ENCODE measurements at places on chromosomes 7 and 10.

DNA sequence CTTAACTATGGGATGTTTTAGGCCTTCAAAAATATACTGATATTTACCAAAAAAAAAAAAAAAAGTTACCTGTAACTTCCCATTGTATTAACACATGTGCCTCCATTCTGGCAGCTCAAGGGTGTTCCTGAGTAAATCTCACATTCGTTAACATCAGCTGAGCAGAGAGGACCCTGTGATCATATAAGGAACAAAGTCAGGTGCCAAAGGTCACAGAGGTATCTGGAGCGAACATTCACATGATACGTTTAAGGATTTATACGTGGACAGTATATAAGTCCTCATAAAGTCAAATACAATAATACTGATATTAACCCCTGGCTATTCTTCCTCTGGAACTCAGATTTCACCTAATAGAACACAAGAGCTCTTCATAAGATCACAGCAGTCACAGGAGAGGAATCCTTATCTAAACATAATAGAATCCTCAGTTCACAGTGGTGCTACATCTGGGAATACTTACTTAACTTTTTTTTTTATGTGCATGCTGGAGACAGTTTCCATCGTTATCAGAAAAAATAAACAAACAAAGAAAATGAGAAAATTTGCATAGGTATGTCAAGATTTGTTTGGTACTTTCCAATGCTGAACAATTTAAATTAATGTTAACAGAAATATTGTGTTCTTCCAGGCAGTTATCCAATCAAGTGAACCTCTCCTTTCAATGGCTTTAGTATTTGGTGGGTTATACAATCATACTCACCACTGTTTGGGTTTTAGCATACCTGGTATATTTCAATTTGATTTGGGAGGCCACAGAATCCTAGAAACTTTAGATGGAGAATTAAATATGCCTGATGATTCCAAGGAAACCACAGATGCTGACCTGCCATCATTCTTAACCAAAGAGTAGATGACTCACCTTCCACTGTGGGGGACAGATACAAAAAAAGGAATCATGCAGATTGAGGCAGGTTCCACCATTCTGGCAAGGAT, 6.6 kb downstream of the CUBN start:
- DNase-seq = no peak

DNA sequence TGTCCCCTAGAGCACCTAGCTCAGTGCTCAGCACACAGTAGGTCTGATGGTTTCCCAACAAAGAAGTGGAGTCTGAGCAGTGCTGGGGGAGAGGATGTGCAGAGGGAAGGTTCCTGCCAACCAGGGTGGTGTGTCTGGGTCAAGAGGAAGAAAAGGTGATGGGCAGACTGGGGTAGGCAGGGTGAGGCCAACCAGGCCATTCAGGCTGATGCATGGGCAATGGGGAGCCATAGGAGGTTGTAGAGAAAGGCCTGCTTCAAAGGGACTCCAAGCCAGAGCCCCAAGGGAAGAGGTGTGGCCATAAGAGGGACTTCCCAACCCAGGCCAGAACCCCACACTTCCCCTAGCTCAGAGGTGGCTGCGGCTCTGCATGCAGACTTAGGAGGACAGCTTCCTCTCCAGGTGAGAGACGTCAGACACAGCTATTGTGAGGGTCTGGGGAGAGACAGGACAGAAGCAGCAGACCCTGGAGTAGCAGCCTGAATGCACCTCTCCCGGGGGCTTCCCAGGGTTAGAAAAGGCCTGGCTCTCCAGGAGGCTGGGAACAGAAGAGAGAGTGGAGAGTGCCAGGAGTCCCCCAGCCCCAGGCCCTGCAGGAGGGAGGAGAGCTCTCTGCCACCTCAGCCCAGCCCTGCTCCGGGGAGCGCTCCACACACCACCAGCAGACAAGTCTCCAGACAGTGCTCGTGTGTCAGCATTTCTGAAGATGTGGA, 87.4 kb upstream of the ZMIZ1 start:
- no peak for DNase-seq

DNA sequence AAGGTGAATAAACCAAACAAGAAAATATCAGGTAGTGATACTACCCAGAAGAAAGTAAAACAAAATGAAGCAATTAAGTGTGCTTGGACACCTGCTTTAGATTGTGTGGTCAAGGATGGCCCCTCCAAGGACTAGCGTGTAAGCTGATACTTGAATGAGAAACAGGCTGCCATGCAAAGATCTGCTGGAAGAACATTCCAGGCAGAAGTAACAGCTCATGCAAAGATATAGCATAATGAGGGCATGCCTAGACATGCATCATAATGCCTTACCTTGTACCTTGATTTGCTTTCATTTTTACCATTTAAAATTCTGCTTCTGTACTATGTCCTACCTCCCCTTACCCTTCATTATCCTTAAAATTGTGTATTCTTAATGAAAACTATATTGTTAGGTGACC, 74.8 kb upstream of the HDAC9 start:
- no peak for DNase-seq

DNA sequence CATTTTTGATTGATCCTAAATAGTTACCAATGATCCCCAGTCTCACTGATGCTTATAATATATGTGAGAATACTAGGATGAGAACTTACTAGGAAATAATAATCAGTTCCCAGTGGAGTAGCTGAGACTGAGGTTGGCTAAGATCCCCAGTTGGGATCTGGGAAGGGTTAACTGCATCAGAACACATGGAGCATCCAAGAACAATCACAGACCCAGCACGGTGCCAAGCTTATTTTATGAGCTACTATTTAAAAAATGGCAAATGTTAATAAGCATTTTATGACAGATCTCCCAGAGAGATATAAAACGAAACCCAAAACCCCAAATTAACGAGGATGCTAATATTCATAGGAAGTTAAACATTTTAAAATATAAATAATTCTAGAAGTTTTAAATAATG, 379.5 kb downstream of the THSD7A start:
- no peak for DNase-seq

- DNase-seq = no peak
Measured at GRCh38 chr7:6359734-6360133, 87.3 kb upstream of the CYTH3 start.

- no peak for DNase-seq
Measured at GRCh38 chr7:132053871-132054270, 497.4 kb upstream of the PODXL start.

GRCh38 chr7:115328018-115328417, 406.1 kb downstream of the MDFIC start:
- DNase-seq = no peak

DNA sequence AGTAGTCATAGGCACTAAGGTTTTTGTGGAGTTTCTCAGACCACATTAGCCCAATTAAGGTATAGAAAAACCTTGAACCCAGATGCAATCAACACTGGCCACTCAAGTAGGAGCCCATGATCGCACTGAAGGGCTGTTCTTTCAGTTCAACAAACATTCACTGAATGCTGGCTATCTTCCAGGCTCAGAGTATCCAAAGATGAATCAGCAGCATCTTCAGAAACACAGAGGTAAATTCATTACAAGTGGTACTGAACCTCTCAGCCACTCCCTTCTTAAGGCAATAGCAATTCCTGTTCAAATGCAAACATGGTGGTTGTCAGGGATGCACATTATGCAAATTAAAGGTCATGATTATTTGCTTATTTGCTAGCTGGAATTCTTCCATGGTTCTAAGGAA, 17.1 kb downstream of the KCNK18 start:
- DNase-seq = no peak

GRCh38 chr10:10492420-10492819, 525.3 kb upstream of the CELF2 start:
- no peak for DNase-seq
